ENCODE measurements at places on chromosomes 1 and 21. TPM values are rescaled to one million over a fixed set of nuclear protein-coding genes. Genes with fewer than 3 reads are reported as not detected.

HSD3B2 gene
- total RNA-seq = not detected

- no peak for DNase-seq
- no peak overlapping the region for H3K4me3 ChIP-seq
- peaks cover 10% of the 10 kb centered on the region for H3K27me3 ChIP-seq
These were observed 37.2 kb upstream of the BCAS2 start for GRCh38 chr1:114618606-114619005.

DNA sequence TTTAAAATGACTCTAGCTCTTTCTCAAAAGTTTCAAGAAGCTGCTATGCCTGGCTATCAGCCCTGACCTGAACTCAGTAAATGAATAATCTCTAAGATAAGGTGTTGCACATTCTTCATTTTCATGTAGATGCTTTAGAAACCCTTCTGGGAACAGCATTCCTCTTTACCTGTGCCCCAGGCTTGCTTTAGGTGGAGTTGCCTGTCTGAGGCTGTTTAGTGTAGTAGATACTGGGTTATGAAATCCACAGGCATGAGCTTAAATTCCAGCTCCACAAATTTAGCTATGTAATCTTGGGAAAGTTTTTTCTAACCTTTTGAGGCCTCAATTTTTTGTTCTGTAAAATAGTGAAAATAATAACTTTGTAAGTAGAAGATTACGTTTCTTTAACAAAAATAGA, 41.6 kb downstream of the ATP6V1G3 start:
- peaks cover 5% of the 10 kb centered on the region for H3K36me3 ChIP-seq
- no peak overlapping the region for H3K27ac ChIP-seq
- no peak overlapping the region for H3K4me3 ChIP-seq
- no peaks in the 10 kb centered on the region for H3K27me3 ChIP-seq
- no peak for DNase-seq

DNA sequence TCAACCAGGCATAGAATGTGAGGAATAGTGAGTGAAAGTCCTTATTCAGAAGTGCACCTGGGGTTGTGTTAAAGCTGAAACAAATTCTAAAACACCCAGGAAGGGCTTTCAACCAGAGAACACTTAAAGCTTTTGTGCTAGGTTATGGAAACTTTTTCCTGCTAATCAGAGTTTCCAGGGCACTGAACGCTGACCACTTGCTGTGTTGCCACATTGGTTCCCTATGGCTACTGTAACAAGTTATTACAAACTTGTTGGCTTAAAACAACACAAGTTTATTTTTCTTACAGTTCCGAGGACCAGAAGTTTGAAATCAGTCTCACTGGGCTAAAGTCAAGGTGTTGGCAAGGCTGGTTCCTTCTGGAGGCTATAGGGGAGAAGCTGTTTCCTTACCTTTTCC, 300.6 kb downstream of the HHAT start:
- H3K4me3 ChIP-seq = no peak overlapping the region
- H3K27ac ChIP-seq = no peak overlapping the region
- DNase-seq = no peak
- no peaks in the 10 kb centered on the region for H3K27me3 ChIP-seq
- H3K36me3 ChIP-seq = no peaks in the 10 kb centered on the region

DNA sequence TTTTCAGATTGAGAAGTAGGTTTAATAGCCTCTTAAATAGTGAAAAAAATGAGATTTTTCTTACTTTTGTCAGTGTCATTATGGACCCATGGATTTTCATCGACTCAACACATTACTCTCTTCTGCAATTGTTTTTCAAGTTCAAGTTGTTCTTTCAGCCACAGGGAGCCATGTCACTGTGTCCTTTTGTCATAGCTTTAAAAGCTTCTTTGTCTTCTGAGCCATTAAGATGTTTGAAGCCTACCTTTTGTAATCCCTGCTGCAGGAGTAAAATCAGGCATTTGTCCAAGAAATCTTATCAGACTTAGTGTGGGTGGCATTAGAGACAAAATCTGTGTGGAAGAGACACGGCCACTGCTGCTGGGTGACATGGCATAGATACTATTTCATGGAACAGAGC, 92.8 kb upstream of the ZP4 start:
- no peak overlapping the region for H3K4me3 ChIP-seq
- no peak for DNase-seq
- no peaks in the 10 kb centered on the region for H3K4me1 ChIP-seq
- H3K36me3 ChIP-seq = no peaks in the 10 kb centered on the region

DNA sequence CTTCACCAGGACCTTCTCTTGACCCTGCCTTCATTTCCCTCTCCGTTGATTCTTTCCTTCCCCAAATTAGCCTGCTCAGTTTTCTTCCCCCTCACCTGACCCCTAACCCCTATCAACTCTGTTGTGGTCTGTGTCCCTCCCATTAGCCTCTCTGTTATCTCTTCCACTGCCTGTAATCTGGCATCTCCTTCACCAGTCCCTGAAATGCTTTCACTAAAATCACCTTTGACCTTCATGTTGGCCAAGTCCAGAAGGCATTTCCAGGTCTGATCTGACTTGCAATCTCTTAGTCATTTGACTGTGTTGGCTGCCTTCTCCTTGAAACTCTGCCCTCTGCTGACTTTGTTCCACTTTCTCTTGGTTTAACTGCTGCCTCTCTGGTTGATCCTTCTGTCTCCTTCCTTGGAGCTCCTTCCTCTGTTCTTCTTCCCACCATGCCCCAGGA, 28.2 kb downstream of the ATP8B2 start:
- peaks cover 23% of the 10 kb centered on the region for H3K36me3 ChIP-seq
- DNase-seq = peak; percentile 49

All from activated CD4-positive, alpha-beta memory T cell treated with anti-CD3 and anti-CD28 coated beads, Interleukin-2, amount 10 ng/mL, durations not matched to agents 7 days and 5 days (primary cell).